ENCODE measurements at places on chromosomes 6 and 20.

DNA sequence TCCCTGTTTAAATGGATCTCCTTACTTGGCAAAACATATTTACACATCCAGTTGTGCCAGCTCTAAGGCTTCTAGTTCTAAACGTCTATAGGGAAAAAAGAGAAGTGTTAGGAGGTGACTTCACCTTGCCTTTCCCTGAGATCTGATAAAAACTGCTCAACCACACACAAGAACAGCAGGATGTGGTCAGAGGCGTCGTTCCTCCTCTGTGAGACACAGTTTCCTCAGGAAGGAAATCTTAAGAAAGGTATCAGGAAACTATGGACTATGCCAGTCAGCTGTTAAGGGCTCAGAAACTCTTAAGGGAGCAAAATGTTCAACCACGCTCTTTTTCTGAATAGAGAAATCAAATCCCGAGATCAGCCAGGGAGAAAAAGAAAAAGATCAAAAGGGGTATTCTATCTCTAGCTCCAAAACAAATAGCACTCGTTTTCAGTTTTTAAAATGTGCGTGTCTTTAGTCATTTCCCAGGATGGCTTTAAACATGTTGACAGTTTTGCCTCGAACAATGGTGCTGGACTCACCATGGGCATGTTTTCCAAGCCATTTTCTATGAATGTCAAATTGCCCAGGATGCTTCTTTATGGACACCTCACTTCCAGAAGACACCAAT, 154.5 kb downstream of the HACE1 start:
- no peak for DNase-seq

GRCh38 chr6:80638213-80639055, 532.0 kb downstream of the BCKDHB start:
- peak; percentile 62 for DNase-seq

DNA sequence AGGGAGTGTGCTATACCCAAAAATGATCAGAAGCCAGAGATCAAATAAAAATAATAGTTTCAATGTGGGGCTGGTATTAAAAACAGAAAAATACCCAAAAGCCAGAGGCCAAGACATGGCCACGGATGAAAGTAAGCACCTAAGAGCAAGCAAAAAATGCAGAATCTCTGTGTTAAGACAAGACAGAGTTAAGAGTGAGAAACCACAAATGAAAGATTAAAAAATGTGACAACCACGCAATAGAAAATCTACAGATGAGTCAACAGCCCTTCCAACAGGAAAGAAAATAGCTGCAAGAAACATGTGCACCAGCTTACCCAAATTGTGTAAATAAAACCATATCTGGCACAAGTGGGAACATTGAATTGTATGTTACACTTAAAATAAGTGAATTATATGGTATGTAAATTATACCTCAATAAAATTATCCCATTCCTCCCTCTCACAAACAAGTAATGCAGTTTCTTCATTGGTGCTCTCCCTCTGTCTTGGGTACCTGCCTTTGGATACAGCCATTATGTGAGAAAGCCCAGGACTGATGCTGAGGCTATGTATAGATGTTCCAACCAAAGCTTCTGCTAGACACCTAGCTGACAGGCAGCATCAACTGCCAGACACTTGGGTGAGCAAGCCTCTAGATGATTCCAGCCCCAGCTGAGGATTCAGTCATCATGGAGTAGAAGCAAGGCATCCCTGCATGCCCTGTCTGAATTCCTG, 55.3 kb upstream of the UFL1 start:
- no peak for DNase-seq

GRCh38 chr6:120279466-120280167, 930.1 kb upstream of the MAN1A1 start:
- no peak for DNase-seq

DNA sequence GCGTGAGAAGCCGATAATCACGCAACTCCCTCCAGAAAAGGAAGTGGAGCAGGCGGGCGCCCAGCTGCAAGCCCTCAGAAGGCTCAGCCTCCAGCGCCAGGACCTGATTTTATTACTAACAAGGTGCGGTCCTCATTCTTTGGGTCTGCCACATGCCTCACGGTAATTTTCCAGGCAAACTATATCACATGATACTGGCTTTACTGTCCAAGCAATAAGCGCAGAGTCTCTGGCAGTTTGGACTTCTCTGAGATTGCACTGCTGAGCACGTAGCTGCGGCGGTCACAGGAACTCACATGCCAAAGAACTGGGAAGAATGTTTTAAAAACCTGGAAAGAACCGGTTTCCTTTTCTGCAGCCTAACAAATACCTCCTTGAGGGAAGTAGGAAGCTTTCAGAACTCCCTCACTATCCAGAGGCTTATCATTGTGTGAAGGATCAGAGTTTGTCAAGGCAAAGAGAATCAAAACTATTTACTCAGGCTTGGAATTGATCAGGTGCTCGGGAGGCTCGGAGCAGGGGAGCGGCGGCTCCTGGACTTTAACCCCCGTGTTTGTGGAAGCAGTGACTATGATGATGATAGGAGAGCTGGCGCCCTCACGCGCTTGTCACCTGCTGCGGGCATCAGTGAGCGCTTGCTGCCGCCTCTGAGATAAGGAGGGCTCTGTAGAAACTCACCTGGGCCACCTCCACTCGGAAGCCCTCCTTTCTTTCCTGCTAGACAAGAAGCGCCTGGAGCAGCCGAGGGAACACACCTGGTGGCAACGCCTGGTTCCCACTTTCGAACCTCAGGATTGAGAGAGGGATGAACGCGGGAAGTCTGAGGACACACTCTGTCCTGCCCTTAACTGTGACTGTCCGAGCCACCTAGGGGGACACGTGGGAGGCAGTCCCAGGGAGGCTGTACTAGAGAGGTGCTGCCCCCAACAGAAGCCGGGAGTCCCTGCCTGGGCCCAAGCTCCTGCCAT, 27.2 kb upstream of the SYNJ2 start:
- no peak for DNase-seq

- DNase-seq: peak; percentile 79
These were observed 69.7 kb downstream of the DTD1 start for GRCh38 chr20:18657575-18657974.

- DNase-seq: no peak
These were observed 125.4 kb downstream of the MAN1A1 start for GRCh38 chr6:119224095-119224701.

- no peak for DNase-seq
These were observed 8.1 kb upstream of the ARFGAP1 start for GRCh38 chr20:63264519-63264918.

GRCh38 chr6:33828764-33829731, 25.2 kb upstream of the MLN start:
- no peak for DNase-seq

- peak; percentile 28 for DNase-seq
These were observed 92.0 kb downstream of the ATXN1 start for GRCh38 chr6:16669227-16669626.

GRCh38 chr6:28802417-28803336, 121.1 kb downstream of the TRIM27 start:
- peak; percentile 50 for DNase-seq

GRCh38 chr6:129902681-129903080, 41.6 kb upstream of the TMEM244 start:
- no peak for DNase-seq
